ENCODE measurements at places on chromosomes 3 and 15.

- peak; percentile 23 for DNase-seq
Measured at GRCh38 chr3:88003115-88003755, 55.6 kb downstream of the CGGBP1 start.

DNA sequence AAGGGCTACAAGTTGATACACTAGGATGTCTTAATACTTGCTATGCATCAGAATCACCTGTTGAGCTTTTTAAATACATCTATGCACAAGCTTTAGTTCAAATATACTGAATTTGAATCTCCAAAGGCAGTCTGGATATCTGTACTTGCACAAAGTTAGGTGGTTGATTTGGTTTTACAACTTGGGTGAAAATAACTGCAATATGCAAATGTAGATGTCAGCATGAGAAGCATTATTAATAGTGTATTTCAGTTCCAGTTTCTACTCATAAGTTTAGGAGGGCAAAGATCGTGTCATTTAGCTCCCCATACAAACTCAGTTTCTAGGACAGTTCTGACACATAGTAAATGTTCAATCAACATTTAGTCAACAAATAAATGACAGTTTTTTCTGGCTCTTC, 25.6 kb downstream of the IQCB1 start:
- DNase-seq: no peak

GRCh38 chr3:94481226-94481898, 418.5 kb downstream of the NSUN3 start:
- no peak for DNase-seq

DNA sequence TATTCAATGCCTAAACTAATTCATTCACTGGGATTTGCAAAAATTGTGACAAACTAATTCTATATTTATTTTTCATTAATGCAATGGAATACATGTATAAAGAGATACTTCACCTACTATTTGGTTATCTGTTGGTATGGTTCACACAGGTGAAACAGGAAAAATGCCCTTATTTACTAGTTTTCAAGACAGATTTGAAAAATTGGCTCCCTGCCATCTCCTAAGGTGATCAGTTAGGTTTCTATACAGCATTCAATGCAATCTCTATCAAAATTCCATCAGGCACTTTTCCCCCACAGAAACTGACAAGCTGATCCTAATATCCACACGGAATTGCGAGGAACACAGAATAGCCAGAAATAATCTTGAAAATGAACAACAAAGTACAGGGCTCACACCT, 101.1 kb downstream of the DLG1 start:
- no peak for DNase-seq

DNA sequence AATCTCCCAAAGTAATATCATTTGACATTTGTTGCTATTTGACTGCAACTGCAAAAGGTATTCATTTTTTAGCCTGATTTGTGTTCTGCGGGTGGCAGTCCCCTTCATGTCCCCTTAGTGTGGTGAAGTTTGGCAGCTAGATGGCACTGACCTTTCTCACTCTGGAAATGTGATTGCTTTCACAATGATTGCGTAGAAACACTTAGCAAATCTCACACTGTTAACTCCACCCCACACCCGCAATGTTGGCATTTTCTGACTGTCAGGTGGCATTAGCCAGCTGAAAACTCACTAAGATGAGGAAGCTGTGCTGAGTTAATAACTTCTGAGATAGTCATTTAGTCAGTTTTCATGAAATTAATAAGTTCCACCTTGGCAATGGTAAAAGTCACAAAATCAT, 76.9 kb downstream of the TRIM69 start:
- DNase-seq: no peak

DNA sequence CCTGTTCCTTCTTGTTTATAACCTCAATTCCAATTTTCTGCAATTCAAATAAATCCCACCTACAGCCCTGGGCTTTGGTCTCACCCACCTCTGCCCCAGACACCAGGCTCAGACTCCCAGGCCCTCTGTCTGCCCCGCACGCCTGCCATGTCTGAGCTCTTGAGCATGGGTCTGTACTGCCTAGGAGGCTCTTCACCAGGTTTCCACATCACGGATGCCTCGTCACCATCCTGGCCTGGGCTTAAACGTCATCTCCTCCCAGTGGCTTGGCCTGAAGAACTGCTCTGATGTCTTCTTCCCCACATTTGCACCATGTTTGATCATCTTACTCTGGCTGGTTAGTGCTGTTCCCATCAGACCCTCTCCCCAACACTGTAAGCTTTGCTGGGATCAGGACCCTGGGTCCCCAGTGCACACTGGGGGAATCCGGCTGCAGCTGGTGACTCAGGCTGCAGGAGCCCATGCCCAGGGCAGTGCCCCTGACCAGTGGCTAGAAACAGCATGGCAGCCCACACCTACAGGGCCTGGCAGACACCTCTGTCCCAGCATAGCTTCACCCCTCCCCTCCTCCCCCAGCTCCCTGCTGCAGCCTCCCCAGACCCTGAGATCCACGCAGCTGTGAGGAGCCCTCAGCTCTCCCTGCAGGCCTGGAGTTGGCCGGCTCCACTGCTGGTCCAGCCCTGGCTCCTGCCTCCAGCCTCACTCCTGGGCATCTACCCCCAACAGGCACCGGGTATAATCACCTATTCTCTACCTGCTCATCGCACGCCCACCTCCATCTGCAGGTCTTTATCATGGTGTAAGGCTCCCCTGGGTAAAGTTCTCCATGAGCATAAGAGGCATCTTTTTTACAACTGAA, 162.8 kb upstream of the NSMCE3 start:
- DNase-seq: no peak

- DNase-seq: no peak
Measured at GRCh38 chr15:57079931-57080620, 161.6 kb downstream of the TCF12 start.

DNA sequence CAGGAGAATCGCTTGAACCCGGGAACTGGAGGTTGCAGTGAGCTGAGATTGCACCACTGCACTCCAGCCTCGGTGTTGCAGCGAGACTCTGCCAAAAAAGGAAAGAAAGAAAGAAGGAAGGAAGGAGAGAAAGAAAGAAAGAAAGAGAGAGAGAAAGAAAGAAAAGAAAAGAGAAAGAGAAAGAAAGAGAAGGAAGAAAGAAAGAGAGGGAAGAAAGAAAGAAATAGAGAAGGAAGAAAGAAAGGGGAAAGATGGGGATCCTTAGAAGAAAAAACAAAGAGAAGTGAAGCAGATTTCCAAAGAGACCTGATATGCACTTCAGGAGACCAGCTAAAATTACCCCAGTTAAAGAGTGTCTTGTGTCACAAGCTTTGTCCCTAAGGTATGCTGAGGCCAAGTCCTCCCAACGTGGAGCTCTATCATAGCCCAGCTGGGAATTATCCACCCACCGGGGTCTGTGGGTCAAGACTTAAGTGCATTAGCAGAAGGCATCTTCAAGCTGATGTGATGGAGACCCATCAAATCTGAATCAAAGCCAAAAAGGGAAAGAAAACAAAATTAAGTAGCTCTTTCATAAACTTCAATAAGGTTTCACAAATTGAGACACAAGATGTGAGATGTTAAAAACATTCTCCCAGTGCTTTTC, 17.8 kb upstream of the AKAP13 start:
- DNase-seq: no peak

GRCh38 chr15:98854496-98854895, 153.1 kb downstream of the PGPEP1L start:
- no peak for DNase-seq

DNA sequence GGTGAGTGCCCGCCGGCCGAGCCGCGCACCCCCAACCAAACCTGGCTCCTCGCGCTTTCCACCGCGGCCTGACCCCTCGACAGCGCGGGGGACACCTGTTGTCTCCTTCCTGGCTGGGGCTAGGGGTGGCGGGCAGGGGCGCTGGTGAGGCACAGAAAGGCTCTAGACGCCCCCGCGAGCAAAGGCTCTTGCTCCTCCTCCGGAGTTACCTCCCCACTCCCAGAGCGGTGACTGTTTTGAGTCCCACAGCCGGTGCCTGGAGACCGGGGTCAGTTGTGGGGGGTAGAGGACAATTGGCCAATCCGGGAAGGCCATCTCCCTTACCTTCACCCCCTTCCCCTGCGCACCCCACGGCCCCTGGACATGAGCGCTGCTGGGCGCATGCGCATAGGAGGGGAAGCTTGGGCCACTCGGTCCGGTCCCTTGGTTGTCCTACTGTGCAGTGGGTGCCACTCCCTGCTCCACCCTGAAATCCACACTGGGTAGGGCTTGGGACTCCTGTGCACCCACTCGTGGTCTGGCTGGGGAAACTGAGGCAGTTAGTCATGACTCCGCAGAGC, 554 bp downstream of the CHST13 start:
- DNase-seq: no peak

DNA sequence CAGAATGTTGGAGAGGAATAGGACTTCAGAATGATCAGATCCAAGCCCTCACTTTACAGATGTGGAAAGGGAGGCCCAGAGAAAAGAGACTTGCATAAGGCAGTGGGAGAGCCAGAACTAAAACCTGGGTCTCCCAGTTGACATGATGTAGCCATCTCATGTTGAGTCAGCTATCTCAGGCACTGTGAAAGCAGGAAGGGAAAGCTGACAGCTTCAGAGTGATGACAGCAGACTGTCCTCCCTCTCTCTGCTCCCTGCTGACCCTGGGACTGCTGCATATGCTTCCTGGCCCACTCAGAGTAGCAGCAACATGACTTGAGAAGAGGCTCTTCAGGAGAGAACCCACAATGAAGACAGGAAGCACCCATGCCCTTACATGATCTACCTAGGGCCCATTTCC, 14.7 kb downstream of the FHIT start:
- DNase-seq: no peak

GRCh38 chr3:128554465-128555097, 61.6 kb upstream of the GATA2 start:
- no peak for DNase-seq

DNA sequence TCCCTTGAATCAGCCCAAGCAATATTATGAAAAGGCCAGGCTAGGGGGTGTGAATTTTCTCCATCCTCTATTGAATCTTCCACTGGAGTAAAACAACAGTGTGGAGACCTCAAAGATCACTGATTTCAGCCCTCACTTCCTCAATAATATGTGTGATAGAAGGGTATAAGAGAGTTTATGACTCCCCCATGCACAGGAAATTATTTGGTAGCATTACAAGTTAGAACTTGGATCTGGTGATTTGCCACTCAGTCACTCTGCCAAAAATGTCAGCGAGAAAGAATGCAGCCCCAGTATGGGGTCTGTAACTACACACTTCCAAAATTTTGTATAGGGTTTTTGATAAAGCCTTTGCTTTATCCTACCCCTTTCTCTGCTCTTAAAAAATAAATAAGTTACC, 81.0 kb upstream of the KCNMB2 start:
- DNase-seq: no peak
